ENCODE measurements at places on chromosomes 4 and X.

GRCh38 chr4:163331629-163332376 lies 593 bp downstream of the NPY1R start:
- DNase-seq, result no peak

DNA sequence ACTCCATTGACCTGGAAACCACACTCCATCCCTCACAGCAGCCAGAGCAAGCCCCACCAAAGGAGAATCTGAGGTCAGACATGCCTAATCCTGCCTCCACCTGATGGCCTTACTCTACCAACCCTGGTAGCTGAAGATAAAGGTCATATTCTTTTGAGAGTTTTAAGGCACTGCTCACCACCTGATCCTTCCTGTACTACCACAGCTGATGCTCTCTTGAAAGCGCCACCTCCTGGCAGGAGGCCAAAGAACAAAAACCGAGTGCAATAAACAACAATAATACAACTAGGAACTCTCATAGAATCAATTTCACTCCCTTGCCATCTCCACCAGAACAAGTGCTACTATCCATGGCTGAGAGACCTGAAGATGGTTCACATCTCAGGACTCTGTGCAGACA lies 301.6 kb downstream of the NAF1 start:
- DNase-seq, result peak; percentile 7

DNA sequence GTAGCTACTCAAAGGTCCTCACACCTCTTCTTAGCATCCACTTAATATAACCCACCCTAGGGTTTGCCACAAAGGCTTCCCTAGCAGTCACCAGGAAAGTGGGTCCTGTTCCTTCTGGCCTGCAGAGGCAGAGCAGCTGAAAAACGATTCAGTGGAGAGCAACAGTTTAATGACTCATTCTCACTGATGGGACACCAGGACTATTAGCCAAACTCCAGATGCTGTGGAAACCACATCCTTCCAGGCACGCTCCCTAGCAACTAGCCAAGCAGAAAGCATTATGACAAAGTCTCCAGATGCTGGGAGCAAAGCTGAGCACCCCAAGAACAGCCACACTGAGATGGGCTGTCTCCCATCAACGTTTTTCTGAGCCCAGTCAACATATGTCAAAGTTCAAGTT lies 30.3 kb upstream of the UTP14A start:
- DNase-seq, result peak; percentile 85

GRCh38 chrX:31280580-31280979 lies 208.7 kb upstream of the FTHL17 start:
- DNase-seq, result no peak

DNA sequence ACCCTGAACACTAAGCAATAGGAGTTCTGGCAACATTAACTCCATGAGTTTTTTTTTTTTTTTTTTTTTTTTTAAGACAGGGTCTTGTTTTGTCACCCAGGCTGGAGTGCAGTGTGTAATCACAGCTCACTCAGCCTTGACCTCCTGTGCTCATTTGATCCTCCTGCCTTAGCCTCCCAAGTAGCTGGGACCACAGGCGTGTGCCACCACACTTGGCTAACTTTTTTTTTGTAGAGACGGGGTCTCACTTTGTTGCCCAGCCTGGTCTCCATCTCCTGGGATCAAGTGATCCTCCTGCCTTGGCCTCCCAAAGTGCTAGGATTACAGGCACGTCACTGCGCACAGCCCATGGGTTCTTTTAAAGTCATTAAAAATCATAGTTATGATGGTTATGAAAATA lies 5.1 kb downstream of the RHOH start:
- DNase-seq, result no peak

DNA sequence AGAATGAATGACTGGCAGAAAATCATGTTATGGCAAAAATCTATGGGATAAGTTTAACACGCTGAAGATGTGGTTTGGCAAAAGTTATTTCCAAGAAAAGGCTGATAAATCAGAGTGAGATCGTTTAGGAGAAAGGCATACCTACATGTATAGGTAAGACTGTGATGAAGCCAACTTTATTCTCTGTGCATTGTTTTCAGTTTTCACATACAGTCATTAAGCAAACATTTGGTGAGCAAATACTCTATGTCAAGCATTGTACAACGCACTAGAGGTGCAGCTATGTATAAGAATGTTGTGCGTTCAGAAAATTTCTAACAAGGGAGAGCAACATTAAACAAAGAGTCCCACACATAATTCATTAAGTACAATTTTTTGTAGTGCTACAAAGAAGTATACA lies 121.7 kb downstream of the TEX13A start:
- DNase-seq, result no peak

DNA sequence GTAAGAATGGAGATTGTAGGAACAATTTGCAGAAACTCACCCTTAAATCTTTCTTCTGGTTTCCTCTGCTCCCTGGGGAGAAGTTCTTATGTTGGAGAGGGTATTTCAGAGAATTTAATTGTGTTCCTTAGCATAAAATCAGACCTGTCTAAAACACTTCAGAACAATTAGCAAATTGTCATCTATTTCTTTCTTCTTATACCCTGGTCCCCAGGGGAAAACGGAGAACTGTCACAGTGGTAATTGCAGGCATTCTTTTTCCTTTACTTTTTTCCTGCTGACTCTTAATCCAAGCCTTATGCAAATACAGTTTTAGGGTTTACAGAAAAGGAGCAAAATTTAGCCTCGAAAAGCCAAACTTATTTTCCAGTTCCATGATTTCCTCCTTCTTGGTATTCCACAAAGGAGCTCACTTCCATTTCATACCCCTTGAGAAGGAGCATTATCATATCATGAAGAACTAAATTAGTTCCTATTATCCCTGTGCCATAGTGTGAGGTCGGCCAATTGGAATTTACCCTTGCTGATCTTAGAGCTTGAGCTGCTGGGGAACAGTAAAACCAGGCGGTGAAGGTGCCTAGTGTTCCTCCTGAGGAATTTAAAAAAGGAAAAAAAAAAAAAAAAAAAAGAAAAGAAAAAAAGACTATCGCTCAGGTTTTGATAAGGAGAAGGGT lies 173.8 kb downstream of the IL15 start:
- no peak for DNase-seq

GRCh38 chr4:143308377-143308776 lies 28.3 kb upstream of the GAB1 start:
- DNase-seq, result no peak

DNA sequence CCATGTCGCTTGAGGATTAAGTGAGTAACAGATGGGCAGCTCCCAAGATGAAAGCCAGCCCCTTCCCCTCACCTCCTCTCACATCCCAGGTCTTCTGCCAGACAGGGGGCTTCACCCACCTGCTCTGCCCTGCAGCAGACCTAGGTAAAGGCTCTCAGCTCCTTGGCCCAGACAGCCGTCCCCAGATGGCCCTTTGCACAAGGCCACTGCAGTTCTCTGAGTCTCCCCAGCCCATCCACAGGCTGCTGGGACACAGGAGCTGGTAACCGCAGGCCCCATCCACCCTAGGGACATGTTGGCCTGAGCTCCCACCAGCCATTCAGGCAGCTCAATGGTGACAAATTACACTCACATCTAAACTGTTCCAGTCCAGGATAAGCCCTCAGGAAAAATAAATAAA lies 15.3 kb downstream of the C4orf50 start:
- DNase-seq, result no peak

- DNase-seq, result no peak
Measured at GRCh38 chr4:139142087-139142486, 34.9 kb downstream of the ELF2 start.

DNA sequence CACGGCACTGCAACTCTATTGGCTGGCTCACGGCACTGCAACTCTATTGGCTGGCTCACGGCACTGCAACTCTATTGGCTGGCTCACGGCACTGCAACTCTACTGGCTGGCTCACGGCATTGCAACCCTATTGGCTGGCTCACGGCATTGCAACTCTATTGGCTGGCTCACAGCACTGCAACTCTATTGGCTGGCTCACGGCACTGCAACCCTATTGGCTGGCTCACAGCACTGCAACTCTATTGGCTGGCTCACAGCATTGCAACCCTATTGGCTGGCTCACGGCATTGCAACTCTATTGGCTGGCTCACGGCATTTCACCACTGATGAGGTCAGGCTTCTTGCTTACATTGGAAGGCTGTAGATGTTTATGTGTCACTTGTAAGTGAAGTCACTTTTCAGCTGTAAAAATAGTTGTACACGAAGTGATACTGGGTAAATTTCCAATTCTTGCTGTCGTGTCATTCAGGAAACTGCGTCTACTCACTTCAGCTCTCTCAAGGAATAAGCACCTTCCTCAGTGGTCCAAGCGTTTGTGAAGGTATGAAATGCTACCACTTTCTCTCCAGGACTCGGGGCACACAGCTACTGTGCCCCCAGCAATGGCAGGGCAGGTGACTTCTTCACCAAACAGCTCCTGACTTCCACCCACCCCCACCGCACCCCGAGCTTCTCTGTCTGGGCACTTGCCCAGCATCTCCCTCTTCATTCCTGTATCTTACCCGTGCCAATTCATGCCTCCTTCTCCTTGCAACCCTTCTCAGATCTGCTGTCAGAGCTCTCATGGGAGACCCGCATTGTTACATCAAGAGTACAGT lies 141.3 kb downstream of the AFAP1 start:
- no peak for DNase-seq

- no peak for DNase-seq
Measured at GRCh38 chr4:30642567-30642966, 77.6 kb upstream of the PCDH7 start.

GRCh38 chr4:186726426-186727168 lies 2.9 kb upstream of the FAT1 start:
- peak; percentile 72 for DNase-seq

DNA sequence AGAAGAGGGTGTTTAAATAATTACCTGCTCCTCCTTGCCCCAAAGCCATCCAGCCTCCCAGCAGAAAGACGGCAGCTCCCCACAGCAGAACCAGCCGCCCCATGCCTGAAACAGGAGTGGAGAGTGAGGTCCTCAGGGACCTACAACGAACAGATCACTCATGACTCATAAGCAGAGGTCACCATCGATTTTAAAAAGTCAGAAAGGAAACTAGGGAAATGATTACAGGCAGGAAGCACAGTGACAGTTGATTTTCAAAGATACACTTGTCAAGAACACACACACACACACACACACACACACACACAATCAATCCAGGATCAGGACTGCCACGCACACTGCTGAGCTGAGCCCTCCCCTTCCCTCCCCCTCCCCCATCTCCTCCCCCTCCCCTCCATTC lies at the start of gene CRLF2:
Gene CRLF2, minus strand, starts transcription at position 118 of the 400 bp plus-strand sequence. Its CDS starts 15 bp downstream, at position 103.
- peak; percentile 43 for DNase-seq
